ENCODE measurements at places on chromosomes 2 and 18.
A peak's percentile ranks its signal among the peaks of the same experiment; 100 is the strongest.

DNA sequence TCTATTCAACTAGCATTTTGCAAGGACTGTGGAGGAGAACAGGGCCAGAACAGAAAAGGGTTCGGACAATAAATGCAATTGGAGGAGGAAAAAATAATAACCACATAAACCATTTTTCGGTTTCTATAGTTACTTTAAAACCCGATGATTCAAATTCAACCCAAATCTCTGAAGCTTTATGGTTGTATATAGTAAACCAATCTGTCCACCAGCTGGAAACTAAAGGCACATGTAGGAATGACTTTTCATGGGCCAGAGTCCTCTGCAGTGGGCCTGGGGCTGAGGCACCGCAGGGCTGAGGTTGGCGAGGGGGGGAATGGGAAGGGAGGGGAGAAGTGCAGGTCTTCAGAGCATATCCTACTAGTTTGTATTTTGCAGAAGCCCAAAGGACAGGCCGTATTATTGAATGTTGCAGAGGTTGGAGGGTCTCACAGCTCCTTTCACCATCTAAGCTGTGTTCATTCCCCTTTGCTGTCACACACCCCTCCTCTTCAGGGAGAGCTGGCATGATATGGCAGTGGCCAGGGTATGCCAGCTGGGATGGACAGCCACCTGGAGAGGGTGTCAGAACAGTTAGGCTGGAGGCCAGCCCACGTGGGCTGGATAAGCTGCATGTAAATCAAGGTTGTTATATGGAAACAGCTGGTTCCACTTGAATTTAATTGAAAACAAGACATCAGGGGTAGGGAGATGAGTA lies 267.1 kb downstream of the PRKCE start:
- no peak for DNase-seq

- DNase-seq: no peak
These were observed 68.2 kb downstream of the ZNF516 start for GRCh38 chr18:76426737-76427305.

DNA sequence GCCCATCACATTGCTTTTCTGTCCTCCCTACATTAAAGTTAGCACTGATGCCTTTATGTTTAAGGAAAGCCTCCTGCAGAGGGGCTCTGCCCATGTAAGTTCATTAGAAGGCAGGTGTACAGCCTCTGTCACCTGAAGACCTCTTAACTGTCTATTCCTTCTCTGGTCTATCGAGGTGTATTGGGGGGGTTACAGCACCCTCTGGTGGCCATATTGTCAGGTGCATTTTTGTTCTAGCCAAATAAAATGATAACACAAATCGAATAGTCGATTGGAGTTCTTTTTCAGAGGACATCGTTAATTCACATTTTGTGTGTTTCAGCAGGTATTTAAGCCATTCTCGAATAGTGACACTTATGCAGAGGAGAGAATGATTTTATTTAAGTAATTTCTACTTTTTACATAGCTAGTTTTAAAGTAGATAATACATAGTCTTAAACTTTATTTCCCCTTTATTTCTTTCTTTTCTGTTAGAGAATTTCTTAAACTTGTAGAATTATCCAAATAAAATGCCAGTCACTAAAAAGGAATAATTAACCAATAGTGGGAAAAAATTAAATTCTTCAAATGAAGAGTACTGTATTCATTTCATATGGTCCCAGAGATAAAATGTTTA lies 136.8 kb downstream of the NEDD4L start:
- peak; percentile 45 for DNase-seq

DNA sequence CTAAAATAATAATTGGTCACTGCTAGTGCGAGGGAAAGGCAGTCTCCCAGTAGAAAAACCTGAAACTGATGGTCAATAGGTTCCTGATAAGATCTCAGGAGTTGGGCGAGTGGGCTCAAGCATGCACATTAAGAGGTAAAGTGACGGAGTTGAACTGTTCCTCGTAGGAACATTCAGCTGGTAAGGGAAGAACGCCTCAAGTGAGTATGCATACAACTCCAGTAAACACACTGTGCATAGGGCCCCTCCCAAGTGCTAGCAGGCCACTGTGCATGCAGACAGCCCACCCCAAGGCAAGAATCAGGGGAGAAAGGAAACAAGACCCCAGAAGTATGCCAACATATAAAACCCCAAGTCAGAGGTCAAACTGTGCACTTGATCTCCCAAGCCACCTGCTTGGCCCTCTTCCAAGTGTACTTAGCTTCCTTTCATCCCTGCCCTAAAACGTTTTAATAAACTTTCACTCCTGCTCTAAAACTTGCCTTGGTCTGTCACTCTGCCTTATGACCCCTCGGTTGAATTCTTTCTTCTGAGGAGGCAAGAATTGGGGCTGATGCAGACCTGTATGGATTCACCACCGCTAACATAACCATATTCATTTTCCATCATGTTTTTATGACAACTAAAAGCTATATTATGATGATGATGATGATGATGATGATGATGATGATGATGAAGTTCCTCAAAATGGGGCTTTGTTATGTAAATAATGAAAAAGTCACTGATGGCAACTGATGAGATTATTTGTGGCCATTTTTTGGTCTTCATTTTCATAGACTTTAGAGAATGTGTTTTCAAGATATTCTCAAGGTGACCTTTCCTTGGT lies 118.0 kb upstream of the RAB27B start:
- no peak for DNase-seq

GRCh38 chr2:120432976-120433815 lies 87.3 kb downstream of the INHBB start:
- DNase-seq: no peak

DNA sequence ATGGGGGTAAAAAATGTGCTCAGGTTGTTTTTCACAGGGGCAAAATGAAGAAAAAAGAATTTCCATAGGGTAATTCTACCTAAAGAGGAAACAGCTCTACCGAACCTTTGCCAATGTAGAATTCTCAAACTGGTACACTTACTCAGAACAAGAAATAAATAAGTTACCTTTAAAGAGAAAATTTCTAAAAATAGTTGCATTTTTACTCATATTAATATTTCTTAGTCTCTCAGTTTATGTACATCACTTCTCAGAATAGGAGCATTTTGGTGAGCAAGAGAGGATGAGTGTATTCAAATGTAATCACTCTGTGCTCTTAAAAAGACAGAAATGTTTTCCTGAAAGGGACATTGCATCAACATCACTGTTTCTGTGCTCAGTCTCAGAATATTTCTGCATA lies 574.7 kb upstream of the SLC8A1 start:
- no peak for DNase-seq

DNA sequence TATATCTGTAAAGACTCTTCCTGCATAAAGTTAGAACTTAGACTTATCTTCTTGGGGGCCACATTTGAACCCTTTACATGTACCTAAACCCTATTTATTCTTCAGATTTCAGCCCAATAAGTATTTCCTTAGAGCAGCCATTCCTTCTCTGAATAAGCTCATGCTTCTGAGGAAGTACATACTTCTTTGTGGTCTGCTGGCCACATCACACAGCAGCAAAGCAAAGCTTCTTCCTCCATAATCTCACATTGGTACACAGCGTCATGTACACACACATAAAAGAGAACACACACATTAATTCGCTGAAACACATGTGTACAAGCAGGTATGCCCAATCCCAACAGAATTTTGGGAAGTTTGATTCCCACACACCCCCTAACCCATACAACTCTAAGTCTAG lies 331.0 kb downstream of the CDH2 start:
- DNase-seq: no peak

DNA sequence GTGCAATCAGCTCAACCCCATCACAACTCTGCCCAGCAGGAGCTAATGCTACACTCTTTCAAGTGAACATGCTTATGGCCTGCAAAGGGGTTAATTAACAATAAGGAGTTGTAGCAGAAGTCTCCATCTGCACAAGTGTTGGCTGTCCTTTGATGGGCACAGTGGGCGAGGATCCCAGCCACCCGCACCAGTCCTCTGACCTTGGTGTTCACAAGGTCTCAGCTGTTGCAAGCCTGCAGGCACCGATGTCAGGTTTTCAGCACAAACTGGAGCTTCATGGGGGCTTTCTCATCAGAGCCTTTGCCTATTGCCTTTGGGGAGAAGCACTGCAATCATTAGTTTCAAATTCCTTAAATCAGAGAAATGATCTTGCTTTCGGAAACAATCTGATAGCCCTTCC lies 60.9 kb upstream of the TMEM178A start:
- DNase-seq: no peak

DNA sequence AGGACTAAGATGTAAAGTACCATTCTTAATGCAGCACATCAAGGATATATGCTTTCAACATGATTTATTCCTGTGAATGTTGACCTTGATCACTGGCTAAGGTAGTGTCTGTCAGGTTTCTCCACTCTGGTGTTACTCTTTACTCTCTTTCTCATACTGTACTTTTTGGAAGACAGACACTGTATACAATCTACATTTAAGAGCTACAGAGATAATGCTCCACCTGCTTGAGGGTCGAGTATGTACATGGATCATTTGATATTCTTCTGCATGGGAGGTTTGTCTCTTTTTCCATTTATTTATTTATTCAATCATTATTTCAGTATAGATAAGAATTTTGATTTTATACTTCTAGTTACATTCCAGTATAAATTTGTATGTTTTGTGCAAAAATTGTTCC lies 199.5 kb upstream of the RGPD4 start:
- no peak for DNase-seq

DNA sequence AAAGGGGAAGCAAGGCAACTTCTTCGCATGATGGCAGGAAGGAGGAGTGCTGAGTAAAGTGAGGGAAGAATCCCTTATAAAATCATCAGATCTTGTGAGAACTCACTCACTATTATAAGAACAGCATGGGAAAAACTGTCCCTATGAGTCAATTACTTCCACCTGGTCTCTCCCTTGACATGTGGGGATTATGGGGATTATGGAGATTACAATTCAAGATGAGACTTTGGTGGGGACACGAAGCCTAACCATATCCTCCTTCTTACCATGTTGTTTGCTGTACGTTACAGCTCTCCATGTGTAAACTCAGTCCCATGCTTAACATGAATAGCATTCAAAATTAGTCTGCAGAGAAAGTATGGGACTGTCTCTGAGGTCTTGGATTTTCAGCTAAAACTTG lies 1096.8 kb upstream of the ACVR2A start:
- DNase-seq: no peak

DNA sequence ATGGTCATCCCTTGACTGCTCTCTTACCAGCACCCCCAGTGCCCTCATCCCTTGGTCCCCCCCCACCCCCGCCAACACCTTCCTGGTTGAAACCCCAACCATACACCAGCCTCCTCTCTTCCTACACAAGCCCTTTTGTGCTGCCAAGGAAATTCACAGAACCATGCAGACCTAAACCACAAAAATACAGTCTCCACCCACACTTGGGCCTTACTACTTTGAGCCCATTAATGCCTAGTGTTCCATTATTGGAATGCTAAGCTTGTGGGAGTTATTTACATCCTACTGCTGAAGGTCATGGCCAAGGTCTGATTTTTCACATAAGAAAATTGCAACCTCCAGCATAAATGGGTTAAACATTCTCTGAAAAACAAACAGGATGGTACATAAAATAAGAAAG lies 4.1 kb upstream of the CRACDL start:
- no peak for DNase-seq

- no peak for DNase-seq
These were observed 766 bp downstream of the SNTG2 start for GRCh38 chr2:951224-952006.

- DNase-seq: no peak
These were observed 171.8 kb downstream of the PTGR3 start for GRCh38 chr18:75036917-75037688.

- no peak for DNase-seq
These were observed 152.2 kb downstream of the TPGS2 start for GRCh38 chr18:36676629-36677028.

- DNase-seq: no peak
These were observed 216.5 kb downstream of the CDCA7 start for GRCh38 chr2:173571021-173571821.

GRCh38 chr2:172013396-172013795 lies 13.6 kb downstream of the METAP1D start:
- DNase-seq: no peak

DNA sequence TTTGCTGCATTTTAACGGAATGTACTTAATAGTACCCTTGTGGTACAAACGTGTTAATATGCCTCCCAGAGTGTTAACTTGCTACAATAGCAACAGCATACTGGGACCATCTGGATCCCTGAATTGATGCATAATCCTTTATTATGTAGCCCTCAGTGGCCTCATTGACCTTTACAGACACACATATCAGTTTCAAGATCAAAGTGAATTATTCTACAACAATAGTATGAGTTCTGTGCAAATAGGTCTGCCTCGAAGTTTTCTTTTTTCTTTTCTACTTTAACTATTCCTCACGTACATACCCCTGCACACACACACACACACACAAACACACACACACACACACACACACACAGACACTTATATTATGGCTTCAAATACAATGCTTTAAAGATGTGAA lies 1622.1 kb downstream of the LRP1B start:
- no peak for DNase-seq

DNA sequence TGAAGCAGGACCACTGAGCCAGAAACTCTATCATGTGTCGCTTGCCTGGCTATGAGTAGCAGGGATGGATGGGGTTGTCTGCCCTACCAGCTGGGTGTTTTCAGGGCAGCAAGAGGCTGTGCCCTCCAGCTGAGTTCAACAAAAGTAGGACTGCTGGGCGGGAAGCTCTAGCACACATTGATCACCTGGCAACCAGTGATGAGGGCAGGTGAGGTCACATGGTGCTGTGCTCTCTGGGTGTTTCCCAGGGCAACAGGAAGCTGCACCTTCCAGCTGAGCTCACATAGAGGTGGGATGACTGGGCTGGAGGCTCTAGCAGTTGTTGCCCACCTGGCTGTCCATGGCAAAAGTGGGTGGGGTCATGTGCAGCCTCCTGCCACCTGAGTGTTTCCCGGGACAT lies 487.3 kb upstream of the VWC2L start:
- no peak for DNase-seq

DNA sequence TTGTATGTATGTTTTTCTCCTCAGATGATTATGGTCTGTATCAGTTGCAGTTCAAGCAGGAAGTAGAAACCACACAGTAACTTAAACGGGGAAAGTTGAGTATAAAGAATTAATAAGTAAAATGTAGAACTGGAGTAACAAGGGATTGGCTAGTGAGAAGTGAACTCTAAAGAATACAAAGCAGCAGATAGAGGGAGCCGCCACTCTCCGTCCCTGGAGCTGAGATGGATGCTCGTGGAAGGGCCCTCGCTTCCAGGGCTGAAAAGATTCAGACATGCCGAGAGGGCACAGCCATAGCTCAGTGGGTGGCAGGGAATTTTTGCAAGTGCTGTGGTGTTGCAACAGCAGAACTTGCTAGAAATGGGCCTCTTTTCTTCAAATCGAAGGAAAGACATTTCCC lies 155.8 kb downstream of the COL6A3 start:
- DNase-seq: no peak

- no peak for DNase-seq
These were observed 25.4 kb upstream of the MGAT5 start for GRCh38 chr2:134228493-134228903.

GRCh38 chr2:234032279-234032856 lies 18.1 kb upstream of the SPP2 start:
- DNase-seq: peak; percentile 35

DNA sequence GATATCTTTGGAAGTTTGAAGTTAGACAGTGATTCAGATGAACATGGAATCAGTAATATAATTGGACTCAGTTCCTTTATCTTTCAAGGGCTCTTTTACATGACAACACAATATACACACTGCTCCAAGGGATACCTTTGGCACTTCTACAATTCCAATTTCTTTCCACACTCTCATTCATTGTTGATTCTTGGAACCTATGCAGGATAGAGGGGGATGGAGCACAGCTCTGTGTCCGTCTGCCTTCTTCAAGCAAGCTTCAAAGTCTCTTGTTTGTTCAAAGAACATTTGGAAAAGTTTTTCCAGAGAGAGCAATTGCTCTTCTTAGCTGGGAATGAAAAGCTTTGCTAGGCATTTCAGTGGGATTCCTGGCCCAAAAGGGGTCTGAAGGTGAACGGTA lies 276.2 kb upstream of the ZEB2 start:
- DNase-seq: no peak

Data from effector CD4-positive, alpha-beta T cell (primary cell).